ENCODE measurements at places on chromosomes 2 and 18.

GRCh38 chr2:44886414-44886813 lies 55.1 kb upstream of the SIX3 start:
- no peak for DNase-seq

GRCh38 chr2:20766798-20767644 lies 55.9 kb downstream of the LDAH start:
- no peak for DNase-seq

GRCh38 chr2:15841776-15842560 lies 98.4 kb upstream of the MYCN start:
- no peak for DNase-seq

- no peak for DNase-seq
These were observed 79.3 kb downstream of the PLA2R1 start for GRCh38 chr2:159982842-159983785.

- no peak for DNase-seq
These were observed 49.3 kb upstream of the DNAJC10 start for GRCh38 chr2:182666674-182667314.

- DNase-seq: no peak
These were observed 18.0 kb downstream of the MBP start for GRCh38 chr18:77114415-77115191.

DNA sequence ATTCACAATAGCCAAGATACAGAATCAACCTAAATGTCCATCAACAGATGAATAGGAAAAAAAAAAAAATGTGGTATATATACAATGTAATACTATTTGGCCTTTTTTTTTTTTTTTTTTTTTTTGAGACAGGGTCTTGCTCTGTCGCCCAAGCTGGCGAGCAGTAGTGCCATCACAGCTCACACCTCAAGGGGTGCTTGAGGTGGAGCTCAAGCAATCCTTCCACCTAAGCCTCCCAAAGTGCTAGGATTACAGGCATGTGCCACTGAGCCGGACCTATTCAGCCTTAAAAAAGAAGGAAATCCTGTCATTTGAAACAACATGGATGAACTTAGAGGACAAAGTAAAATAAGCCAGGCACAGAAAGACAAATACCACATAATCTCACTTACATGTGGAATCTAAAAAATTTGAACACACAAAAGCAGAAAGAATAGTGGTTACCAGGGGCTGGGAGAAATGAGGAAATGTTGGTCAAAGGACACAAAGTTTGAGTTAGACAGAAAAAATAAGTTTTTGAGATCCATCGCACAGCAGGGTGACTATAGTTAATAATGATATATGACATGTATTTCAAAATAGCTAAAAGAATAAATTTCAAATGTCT lies 26.0 kb downstream of the TLK1 start:
- no peak for DNase-seq

DNA sequence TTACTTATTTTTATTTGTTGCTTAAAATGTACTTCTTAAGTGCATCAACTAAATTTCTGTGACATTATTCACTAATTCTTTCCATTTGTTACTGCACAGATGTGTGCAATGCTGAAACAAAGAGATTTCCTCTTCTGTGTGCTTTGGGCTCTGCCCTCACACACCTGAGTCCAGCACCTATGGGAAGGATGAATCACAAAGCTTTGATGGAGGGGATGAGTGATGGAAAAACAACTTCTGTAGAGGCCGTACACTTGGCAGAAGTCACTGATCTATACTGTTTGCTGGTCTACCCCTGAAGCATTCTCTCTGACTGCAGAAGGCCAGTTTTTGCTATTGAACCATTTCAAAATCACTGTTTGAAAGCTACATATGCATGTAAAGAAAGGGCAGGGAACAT lies 178.4 kb downstream of the ZEB2 start:
- DNase-seq: no peak

DNA sequence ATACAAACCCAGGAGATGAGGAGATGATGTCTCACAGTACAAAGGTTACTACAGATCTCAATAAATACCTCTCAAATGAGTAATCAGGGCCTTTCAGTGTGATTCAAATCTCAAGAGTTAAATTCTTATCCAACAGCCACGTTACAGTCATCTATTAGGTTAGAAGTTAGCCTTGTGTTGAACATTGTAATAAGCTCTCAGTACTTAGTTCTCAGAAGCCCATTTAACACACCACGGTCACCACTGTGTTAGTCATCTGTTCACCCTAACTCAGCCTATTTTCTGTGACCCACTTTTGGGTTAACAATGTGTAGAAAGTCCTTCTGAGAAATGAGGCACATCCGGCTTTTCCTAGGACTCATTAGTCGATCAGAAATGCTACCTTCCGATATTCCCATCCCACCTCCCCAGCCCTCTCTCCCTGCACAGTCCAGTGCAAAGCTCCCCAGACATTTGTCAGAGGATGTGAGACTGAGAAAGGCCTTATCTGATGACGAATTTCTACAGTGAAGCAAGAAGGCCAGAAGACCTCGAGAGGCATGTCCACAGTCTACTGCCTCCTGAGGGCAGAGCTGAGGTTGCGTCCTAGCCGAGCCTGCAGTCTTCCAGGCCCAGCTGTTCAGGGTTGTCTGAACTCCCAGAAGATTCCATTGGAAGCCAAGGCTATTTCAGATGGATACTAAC lies 92.6 kb downstream of the ACTR2 start:
- DNase-seq: no peak

DNA sequence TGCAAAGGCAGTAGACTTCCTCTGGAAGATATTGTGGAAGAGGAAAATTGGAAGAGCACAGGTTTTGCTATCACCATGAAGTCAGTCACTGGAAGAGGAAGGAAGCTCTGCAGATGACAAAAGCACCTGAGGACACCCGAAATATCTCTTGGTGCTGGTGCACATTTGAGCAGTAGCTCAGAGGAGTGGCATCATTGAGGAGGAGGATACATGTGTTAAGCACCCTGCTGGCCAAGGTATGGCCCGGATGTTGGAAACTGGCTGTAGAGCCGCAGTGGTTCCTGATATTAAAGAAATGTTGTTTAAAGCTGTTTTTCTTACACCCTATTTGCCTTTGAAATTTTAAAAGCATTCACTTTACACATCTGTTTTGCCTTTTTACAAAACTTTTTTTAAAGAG lies 32.7 kb upstream of the SCYGR2 start:
- DNase-seq: no peak

DNA sequence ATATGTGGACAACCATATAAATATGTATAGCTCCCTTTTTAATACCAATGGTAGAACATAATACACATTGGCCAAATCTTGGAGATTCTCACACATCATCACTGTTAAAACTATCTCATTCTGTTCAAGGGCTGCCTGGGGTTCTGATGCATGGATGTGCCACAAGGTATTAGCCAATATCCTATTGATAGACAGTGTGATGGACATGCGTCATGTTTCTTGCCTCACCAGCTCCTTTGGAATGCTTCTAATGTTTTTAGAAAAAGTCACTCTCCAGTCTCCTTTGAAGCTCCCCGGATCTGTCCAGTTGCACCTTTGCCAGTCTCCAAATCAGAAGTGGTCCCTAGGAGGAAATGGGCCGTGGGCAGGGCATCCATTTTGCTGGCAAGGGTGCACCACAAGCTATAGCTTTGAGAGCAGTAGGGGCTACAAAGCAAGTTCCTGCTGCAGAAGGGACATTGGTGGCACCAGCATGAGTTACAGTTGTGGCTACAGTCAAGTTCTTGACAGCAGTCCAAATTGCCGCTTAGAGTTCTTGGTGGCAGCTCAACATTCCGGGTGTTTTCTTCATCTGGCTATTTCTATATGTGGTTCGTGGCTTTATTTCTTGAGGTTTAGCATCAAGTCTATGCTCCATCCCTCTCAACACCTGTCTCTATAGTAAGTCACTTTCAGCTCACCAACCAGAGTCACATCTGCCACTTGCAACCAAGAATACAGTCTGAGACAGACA lies 25.1 kb upstream of the ATRAID start:
- no peak for DNase-seq

DNA sequence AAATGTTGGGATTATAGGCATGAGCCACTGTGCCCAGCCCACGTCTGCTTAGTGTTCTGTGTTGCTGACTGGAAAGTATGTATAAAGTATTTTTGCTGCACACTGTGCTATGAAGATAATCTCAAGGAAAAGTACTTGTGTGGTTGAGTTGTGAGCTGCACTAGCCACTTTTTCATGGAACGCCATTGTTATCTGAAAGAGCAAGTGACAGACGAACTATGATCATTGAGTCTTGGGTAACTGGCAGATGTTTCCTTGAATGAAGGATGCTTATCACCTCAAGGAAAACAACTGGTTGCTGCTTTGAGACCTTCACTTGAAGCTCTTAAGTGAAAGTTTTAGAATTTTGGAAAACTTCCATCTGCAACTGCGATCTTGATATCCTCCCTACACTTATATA lies 82.2 kb upstream of the KCTD1 start:
- DNase-seq: no peak

DNA sequence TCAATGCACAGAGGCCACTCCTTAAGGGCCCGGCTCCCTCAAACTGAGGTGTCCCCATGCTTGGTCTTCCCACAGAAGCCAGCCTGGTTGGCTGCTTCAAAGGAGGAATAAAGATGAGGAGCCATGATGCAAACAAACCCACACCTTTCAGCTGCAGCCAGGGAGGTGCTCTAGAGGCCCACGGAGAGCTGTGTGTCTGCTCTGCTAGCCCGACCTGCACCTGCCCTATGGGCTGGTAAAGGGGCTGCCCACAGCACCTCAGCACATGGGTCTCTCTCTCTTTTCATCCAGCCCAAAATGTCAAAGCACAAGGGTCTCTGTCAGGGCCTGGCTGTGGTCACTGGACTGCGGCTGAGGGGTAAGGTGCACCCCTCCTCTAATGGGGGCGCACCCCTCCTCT lies 132.1 kb downstream of the MSH2 start:
- DNase-seq: no peak

DNA sequence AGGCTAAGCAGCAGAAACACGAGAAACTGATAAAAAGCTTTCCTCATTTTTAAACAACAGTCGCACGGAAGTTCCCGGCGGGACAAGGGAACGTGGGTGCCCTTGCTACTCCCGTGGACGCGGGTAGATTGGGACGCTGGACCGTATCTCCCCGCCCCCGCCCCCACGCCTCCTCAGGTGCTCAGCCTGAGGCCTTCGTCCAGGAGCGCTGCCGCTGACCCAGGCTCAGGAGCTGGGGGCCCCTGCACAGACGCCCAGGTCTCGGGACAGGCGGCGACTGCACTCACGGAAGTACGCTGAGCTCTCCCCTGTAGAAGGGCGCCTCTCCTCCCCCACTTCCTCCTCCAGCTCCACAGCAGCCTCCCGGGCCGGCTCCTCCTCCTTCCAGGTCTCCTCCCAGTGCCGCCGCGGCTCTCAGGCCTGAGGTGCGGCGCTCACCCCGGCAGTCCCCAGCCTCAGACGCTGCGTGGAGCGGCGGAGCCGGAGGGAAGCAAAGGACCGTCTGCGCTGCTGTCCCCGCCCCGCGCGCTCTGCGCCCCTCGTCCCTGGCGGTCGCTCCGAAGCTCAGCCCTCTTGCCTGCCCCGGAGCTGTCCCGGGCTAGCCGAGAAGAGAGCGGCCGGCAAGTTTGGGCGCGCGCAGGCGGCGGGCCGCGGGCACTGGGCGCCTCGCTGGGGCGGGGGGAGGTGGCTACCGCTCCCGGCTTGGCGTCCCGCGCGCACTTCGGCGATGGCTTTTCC lies at the start of gene ITGAV:
ITGAV (plus strand) TSS at position 445 of the 738 bp plus-strand sequence; CDS start at position 728, 283 bp downstream.
- DNase-seq: peak; percentile 44

- no peak for DNase-seq
These were observed 417.1 kb upstream of the SALL3 start for GRCh38 chr18:78562531-78562961.

GRCh38 chr2:172403402-172403801 lies 24.0 kb upstream of the ITGA6 start:
- DNase-seq: no peak

DNA sequence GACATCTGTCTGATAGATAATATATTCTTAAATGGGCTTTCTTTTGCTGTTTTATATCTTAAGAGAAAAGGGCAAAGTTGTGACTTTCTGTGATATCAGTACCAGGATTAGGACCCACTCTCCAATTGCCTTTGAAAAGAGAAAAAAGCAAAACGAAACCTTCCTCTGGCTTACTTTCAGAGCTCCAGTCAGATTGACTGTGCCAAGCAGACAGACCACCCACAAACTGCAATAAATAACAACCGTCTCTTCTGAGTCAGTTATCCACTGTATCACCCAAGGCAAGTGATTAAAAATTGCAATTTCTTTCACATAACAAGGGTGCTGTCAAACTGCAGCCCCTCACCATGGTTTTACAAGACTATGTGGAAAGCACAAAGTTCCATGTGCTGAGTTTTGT lies 230.5 kb upstream of the SETBP1 start:
- no peak for DNase-seq

GRCh38 chr2:237571551-237571950 lies 5.2 kb downstream of the PRLH start:
- no peak for DNase-seq

DNA sequence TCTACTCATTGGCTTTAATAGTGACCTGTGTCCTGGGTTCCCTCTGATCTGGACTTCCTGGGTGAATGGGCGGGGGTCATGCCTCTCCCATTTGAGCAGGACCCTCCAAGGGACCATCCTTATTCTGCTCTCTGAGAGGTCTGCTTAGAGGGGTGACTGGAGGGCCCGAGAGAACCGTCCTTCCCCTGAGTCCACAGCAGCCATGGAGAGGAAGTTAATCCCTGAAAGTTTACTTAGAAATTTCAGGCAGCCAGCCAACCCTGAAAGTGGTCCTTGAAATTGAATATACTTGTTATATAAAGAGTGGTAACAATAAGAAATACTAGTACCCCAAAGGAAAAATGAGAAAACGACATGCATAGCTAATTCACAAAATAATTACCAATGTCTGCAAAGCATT lies 226.1 kb downstream of the DYSF start:
- no peak for DNase-seq

DNA sequence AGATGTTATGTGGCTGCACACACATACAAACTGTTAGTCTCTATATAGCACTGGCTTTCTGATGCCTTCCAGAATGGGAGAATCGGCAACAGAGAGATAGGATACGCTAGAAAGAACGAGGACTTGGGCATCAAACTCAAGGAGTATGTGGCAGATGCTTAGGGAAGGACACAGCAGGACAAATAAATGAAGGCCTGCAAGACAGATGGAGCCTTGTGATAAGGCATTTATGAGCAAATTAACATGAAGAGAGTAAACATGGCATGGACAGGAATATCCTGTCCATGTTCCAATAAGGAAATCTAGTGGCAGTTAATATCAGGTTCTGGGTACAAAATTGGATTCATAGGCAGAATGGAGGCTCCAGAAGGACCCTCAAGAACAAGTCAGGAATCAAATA lies 136.9 kb downstream of the SLC4A10 start:
- DNase-seq: no peak

GRCh38 chr18:9237981-9238380 lies 96.6 kb upstream of the TWSG1 start:
- no peak for DNase-seq

DNA sequence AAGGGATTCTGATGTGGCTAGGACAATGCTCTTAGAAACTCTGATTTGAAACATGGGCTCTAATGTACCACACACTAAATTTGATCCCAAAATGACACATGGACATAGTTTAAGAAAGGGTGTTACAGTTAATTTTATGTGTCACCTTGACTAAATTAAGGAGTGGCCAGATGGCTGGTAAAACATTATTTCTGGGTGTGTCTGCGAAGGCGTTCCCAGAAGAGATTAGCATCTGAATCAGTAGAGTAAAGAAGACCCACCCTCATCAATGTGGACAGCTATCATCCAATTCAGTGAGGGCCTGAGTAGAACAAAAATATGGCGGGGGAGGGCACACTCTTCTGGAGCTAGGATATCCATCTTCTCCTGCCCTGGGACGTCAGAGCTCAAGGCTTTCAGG lies 283.1 kb upstream of the CHAC2 start:
- DNase-seq: no peak

GRCh38 chr18:36120297-36120696 lies 8.8 kb downstream of the SLC39A6 start:
- DNase-seq: no peak

- no peak for DNase-seq
These were observed 18.7 kb downstream of the SS18 start for GRCh38 chr18:26071725-26072124.
